ENCODE measurements at places on chromosomes 1 and 21. TPM values are rescaled to one million over a fixed set of nuclear protein-coding genes. Genes with fewer than 3 reads are reported as not detected.

GRCh38 chr1:72166426-72166825 is 115.9 kb downstream of the NEGR1 start:
- no peak for DNase-seq
- H3K36me3 ChIP-seq: no peaks in the 10 kb centered on the region
- no peaks in the 10 kb centered on the region for H3K4me1 ChIP-seq

DNA sequence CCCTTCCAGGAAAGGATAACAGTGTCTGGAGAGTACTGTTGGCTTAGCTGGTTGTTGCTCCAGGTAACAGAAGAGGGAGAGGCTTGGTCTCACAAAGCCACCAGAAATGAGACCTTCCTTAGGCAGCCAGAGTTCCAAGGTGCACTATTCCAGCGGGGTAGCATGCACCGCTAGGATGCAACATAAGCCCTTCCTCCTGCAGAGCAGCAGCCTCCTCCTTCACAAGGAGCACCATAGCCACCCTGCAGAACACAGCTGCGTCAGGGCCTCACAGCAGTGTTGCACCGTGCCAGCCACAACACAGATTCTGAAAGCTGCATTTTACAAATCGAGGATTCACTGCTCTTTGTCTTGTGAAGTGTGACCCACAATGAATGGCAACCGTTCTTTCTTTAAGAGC is 142.0 kb downstream of the CLIC6 start:
- DNase-seq: no peak
- no peaks in the 10 kb centered on the region for H3K27me3 ChIP-seq
- no peak overlapping the region for H3K27ac ChIP-seq

DNA sequence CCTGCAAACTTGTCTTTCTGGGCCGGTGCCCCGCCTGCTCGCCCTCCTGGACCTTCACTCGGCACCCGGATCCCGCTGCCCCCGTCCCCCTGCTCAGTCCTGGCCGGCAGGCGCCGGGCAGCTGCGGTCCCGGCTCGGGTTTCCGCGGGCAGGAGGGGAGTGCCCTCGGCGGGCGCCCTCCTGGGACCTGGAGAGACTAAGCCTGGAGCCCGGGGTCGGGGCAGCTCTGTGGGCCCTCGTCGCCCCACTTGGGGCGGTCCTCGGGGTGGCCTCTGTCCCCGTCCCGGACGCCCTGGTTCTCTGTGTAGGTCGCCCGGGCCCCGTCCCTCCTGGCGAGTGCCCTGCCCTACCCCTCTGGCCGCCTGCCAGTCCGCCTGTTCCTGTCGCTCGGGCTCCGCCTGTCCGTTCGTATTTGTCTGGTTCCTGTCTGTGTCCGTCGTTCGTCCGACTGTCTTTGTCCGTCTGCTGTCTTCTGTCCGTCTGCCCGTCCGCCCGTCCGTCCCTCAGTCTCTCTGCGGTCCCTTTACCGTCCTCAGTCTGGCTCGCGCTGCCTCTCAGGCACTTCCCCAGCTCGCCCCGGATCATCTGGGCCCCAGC is 490 bp downstream of the SERINC2 start:
- H3K4me3 ChIP-seq: peak overlapping the region; percentile 76
- H3K27me3 ChIP-seq: peaks cover 61% of the 10 kb centered on the region
- H3K27ac ChIP-seq: no peak overlapping the region
- H3K4me1 ChIP-seq: peaks cover 7% of the 10 kb centered on the region

- no peak overlapping the region for H3K4me3 ChIP-seq
- DNase-seq: no peak
- H3K27me3 ChIP-seq: peaks cover 30% of the 10 kb centered on the region
- peaks cover 10% of the 10 kb centered on the region for H3K4me1 ChIP-seq
Observed at GRCh38 chr1:25086518-25087079, 145.7 kb downstream of the SYF2 start.

- DNase-seq: no peak
- no peaks in the 10 kb centered on the region for H3K36me3 ChIP-seq
- no peaks in the 10 kb centered on the region for H3K4me1 ChIP-seq
- H3K4me3 ChIP-seq: no peak overlapping the region
- H3K27ac ChIP-seq: no peak overlapping the region
- H3K27me3 ChIP-seq: peaks cover 5% of the 10 kb centered on the region
Observed at GRCh38 chr1:14039582-14040430, 339.8 kb downstream of the PRDM2 start.

DNA sequence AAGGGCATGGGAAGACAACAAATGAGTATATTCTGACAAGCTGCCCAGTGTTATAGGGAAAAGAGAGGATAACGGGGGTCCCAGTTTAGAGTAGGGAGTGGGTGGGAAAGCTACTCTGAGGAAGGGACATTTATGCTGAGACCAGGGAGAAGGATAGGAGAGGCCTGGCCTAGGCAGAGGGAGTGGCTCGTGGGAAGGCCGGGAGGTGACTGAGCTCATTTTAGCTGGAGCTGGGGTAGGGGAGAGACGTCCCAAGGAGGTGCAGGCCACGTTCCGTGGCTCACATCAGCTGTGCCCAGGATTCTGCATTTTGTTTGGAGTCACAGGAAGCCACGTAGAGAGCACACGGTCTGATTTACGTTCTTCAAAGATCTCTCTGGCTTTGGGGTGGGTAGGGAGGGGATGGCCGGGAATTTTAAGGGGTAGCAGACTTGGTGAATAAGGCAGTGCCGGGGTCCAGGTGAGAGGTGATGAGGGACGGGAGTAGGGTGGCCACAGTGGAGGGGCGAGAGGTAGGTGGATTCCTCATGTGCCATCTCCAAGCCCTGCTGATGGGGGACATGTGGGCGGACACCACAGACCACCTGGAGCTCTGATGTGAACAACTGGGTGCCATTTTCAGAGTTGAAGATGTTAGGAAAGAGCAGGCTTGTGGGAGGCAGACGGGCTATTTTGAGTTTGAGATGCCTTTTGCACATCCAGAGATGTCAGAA is 4.7 kb downstream of the TINAGL1 start:
- peaks cover 2% of the 10 kb centered on the region for H3K4me1 ChIP-seq
- no peaks in the 10 kb centered on the region for H3K27me3 ChIP-seq
- H3K27ac ChIP-seq: no peak overlapping the region
- DNase-seq: no peak
- no peak overlapping the region for H3K4me3 ChIP-seq
- no peaks in the 10 kb centered on the region for H3K36me3 ChIP-seq

DNA sequence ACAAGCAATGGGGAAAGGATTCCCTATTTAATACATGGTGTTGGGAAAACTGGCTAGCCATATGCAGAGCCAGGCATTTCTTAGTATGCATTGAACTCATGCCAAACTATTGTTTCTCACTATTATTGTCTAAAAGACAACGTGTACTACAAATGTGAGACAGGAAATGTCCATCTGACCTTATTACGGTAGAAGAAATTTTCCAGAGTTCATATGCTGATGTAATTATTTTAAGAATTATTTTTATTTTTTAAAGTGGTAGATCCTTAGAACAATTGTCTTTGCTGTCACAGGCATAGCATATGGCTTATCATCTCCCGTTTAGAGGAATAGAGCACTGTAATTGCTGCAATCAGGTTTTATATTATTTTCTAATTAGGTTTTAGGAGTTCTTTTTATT is 75.2 kb upstream of the S1PR1 start:
- no peaks in the 10 kb centered on the region for H3K27me3 ChIP-seq
- peaks cover 4% of the 10 kb centered on the region for H3K36me3 ChIP-seq

SLAMF9 gene
- not detected for total RNA-seq

S100A11 gene
- total RNA-seq: 412 TPM

ADGRL2 gene
- total RNA-seq: not detected

CHODL gene
- 0.15 TPM for total RNA-seq
